ENCODE measurements at places on chromosomes 1 and 21. TPM values are rescaled to one million over a fixed set of nuclear protein-coding genes. Genes with fewer than 3 reads are reported as not detected.

DNA sequence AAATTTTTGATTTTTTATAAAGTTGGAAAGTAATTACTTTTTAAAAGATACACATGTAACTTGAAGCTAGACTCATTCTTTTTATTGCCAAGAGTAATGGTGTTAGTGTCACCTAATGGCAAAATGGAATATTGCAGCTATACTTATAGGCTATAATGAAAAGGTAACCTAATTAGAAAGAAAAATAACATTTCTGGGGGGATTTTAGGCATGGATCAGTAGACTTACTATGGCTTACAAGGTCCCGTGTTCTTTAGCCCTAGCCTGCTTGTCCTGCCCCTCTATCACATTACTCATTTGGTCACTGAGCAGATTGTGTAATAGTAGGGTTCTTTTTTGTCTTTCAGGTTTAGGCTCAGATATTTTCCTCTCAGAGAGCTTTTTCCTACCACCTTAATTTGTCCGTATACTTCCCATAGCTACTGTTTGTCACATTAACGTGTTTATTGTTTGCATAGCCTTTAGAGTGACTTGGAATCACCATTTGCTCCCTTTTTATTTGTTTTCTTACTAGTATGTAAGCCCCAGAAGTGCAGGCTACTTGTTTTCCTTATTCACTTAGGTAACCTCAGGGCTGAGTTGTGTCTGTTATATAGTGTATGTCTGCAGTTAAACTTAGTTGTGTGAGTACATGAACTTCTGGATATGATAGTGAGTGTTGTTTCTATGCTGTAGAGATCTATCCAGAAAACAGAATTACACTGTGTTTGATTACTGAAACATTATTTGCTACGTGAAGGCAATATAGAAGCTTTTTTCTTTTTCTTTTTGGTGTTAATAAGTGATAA lies 58.7 kb downstream of the RABGAP1L start:
- DNase-seq, result no peak

DNA sequence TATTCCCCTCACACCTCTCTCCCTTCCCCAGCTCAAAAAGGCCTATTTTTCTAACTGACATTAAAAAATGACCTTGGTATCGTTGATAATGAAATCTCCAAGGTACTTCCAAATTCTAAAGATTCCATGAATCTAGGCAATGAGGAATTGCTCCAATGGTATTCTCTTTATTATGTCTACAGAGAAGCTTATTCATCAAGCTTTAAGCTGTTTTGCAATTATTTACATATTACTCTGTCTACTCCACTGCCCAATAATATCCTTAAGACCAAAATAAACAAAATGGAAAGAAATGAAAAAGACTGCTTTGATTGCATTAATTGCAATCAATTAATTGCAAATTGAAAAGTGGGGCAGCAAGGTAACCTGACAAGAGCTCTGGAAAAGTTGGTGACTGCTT lies 7.9 kb downstream of the PLPP3 start:
- DNase-seq, result no peak

- no peak for DNase-seq
Observed at GRCh38 chr1:228216371-228217320, 8.8 kb downstream of the OBSCN start.

GRCh38 chr1:228304766-228305395 lies 97.0 kb downstream of the OBSCN start:
- DNase-seq, result no peak

TLR5 gene
- total RNA-seq, result 24.7 TPM

DNA sequence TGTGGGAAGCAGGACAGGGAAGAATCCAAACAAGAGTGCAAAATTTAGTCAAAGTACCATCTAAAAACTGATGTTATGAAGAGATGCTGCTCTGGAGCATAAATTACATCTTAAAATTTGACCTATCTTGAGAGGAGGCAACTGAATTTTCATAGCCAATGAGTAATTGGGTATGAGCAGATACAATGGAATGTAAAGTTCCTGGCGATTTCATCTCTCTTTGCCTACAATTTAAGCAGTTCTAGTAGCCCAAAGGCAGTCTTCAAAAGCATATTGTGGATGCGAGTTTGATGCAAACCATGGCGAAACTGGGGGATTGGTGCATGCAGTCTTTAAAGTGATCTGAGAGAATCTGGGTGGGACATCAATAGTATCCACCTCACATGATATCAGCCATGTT lies 1265.9 kb downstream of the BRINP3 start:
- DNase-seq, result no peak

Data from ureter (tissue), 1 donor.